ENCODE measurements at places on chromosomes 2 and 18. TPM values are rescaled to one million over a fixed set of nuclear protein-coding genes. Genes with fewer than 3 reads are reported as not detected.
A peak's percentile ranks its signal among the peaks of the same experiment; 100 is the strongest.

Gene TCF7L1
- 57.2 TPM for total RNA-seq

Gene RIOK3
- 52.7 TPM for total RNA-seq

Gene ZNF521
- 39.1 TPM for total RNA-seq

Gene TMEM37
- total RNA-seq: 17.4 TPM

Gene COL4A3
- total RNA-seq: 0.34 TPM

Gene UGT1A1
- not detected for total RNA-seq

Gene KCNF1
- 0.71 TPM for total RNA-seq

Gene RESP18
- not detected for total RNA-seq

Gene TMEM178A
- 28.7 TPM for total RNA-seq

DNA sequence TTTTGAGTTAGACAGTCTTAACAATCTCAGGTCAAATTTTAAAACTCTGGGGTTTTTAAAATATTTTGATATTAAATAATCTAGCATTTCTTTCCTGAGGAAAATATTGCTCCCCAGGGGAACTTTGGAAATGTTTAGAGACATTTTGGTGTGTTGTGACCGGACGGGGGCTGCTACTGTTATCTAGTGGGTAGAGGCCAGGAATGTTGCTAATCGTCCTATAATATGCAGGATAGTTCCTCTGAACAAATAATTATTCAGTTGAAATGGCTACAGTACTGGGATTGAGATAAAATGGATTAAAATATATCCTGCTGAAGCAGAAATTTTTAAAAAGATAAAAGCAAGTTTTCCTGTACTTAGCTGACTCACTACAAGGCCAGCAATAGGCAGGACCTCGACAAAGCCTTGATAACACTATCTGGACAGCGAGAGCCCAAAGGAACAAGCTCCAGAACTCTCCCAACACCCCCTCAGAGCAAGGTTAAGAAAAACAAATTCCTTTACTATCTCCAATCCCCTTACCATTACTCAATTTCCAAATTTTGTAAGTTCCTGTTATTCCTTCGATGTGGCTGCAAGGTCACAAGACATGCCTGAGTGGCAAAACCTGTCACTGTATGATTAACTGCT, 1407.4 kb downstream of the SUCLG1 start:
- DNase-seq: no peak

GRCh38 chr2:18339326-18339725, 221.1 kb downstream of the RDH14 start:
- DNase-seq: no peak

DNA sequence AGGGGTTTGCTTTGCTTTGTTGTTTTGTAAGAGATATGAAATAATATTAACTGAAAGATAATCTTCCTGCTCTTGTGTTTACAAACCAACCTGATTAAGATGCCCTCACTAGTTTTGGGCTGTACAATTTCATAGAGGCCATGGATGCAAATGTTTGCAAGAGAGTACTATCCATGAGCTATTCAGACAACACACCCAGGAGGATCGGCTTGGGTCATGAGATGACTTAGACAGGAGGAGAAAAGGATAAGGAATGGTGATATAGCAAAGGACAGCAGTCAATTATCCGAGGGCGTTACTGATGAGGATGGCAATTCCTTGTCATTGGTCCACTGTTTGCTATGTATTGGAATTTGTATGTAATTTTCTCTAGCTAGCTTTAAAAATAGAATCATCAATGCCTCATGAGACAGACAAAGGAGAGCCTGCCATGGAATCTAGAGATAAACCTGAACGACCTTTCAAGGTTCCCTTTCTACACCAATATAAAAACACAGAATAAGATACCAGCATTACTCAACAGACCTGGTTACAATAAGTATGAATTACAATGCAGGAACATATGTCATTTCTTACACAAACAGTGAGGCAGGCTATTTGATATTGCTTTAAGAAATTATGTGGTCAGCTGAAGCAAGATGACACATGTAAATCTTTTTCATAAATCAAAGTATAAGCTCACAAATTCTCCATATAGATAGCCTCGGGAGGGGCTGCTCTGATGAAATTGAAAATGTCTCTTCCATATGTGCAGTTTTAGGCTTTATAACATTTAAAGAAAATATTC, 54.4 kb upstream of the SOS1 start:
- DNase-seq: no peak

GRCh38 chr18:56358608-56359280, 279.6 kb downstream of the TXNL1 start:
- no peak for DNase-seq

GRCh38 chr2:33804155-33804554, 205.1 kb upstream of the FAM98A start:
- DNase-seq: no peak

- no peak for DNase-seq
Measured at GRCh38 chr18:62738639-62739038, 23.3 kb downstream of the PHLPP1 start.

DNA sequence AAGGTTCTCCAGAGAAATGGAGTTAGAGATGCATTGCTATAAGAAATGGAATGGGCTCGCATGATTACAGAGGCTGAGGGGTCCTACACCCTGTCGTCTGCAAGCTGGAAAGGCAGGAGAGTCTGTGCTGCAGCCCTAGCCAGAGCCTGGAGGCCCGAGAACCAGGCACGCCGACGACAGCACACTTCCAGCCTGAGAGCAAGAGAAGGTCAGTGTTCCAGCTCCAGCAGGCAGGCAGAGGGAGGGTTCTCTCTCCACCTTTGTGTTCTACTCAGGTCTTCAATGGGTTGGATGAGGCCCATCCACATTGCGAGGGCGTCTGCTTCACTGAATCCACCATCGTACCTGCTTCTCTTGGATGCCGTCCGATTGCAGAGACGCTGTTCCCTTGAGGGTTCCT, 177.6 kb upstream of the HDAC4 start:
- no peak for DNase-seq

DNA sequence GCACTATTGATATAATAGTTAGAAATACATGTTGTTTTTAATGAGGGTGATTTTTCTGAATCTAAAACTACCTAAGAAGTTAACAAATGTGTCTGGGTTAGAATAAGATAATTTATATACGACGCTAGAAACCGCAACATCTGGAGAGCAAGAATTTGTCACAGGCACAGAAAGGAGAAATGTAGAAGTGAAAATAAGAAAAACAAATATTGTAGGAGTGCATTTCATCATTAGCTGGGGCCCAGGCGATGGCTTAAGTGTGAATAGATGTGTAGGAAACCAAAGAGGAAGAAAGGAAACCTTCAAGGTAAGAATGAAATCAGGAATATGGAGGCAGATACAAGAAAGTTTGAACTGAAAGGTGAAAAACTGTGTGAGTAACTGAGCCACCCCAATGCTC, 90.3 kb downstream of the LRP2 start:
- no peak for DNase-seq

- DNase-seq: no peak
Measured at GRCh38 chr18:9933865-9934264, 20.0 kb downstream of the VAPA start.

DNA sequence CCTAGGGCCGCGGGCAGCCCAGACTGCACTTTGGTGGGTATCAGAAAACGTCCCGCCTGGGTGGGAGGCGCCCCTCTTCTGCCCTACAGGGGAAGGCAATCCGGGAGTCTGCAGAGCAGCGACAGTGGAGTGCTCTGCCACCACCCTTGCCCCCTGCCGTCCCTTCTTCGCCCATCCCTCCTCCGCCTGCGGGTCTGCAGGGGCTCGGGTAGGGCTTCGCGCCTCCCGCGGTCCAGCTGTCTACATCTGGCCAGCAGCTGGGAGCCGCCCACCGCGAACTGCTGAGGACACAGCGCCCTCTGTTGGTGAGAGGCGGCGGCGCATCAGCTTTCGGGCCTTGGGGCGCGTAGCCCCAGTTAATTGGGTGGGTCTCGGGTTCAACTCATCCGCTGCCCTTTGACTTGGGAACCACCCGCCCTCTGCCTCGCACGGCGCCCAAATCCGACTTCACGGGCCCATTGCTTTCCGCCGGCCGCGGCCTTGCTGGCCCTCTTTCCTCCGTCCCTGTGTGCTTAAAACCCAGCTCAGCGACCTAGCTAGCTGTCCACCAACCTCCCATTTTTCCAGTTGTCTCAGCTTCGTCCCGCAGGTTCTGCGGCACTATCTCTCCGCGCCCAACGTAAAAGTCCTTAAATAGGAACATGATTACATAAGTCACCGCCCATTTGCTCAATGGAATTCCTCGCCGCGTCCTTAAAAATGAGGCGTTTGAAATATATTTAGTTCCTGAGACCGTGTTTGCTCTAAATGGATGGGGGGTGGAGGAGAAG, 17.6 kb downstream of the WNT10A start:
- peak; percentile 65 for DNase-seq

GRCh38 chr2:19352946-19353720, 5.3 kb downstream of the OSR1 start:
- DNase-seq: no peak

DNA sequence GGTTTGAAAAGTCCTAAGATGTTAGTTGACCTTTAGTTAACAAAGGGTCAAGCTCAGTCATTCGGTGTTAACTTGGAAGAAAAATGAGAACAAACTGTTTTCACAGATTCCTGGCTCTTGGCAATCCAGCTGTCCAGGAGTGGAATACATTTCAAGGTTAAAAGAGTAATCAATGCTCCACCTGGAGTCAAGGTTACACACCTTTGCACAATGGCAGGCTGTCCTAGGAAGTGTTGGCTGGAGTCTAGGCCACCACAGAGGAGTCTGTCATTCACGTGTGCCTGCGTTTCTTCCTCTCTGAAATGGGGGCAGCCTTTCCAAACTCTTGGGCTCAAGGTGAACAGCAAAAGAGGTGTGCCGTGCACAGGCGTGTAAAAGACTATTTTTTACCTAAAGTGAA, 6.3 kb upstream of the ID2 start:
- DNase-seq: no peak

GRCh38 chr2:215940645-215941184, 72.6 kb downstream of the MREG start:
- no peak for DNase-seq

DNA sequence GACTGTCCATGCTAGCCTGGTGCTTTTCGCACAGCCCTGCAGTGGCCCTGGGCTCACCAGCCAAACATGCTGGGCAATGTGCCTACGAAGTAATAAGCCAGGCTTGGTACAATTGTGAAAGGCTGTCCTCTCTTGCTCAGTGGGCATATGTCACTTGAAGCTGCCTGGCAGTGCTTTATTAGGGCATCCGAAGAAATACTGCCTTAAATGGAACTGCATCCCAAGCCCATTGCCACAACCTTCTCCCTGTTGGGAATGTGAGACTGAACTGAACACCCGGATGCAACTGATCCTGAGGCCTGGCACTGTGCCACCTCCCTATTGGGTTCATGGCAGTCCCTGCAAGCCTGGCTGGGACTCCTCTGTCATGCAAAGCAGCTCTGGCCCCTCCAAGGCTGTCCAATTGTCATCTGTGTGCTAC, 15.9 kb downstream of the CAPG start:
- DNase-seq: no peak

DNA sequence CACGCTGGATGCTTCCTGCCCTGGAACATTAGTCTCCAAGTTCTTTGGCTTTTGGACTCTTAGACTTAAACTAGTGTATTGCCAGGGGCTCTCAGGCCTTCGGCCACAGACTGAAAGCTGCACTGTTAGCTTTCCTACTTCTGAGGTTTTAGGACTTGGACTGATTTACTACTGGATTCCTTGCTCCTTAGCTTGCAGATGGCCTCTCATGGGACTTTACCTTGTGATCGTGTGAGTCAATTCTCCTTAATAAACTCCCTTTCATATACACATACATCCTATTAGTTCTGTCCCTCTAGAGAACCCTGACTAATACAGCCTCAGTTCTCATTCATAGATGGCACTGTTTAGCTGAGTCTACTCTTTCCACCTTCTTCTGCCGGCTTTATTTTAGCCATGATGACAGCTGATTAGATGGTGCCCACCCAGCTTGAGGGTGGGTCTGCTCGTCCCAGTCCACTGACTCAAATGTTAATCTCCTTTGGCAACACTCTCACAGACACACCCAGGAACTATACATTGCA, 389.1 kb downstream of the NYAP2 start:
- no peak for DNase-seq

- no peak for DNase-seq
Measured at GRCh38 chr2:45353879-45354278, 257.2 kb downstream of the SRBD1 start.

GRCh38 chr2:155679647-155680046, 652.9 kb downstream of the NR4A2 start:
- no peak for DNase-seq

DNA sequence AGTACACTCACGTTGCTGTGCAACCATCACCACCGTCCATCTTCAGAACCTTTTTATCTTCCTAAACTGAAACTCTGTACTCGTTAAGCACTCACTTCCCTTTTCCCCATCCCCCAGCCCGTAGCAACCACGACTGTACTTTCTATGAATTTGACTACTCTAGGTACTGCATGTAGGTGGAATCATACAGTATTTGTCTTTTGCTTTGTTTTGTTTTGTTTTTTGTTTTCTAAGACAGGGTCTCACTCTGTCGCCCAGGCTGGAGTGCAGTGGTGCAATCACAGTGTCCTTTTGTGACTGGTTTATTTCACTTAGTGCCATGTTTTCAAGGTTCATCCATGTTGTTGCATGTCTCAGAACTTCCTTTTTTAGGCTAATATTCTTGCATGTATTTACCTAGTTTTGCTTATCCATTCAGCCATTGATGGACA, 7.0 kb upstream of the TYMS start:
- no peak for DNase-seq

GRCh38 chr2:143732871-143733270, 603.7 kb downstream of the ARHGAP15 start:
- DNase-seq: no peak

GRCh38 chr18:62755454-62755853, 40.1 kb downstream of the PHLPP1 start:
- DNase-seq: no peak

- DNase-seq: no peak
Measured at GRCh38 chr2:218709908-218710307, 727 bp upstream of the TTLL4 start.

GRCh38 chr2:150320608-150321007, 166.9 kb downstream of the RND3 start:
- DNase-seq: no peak

DNA sequence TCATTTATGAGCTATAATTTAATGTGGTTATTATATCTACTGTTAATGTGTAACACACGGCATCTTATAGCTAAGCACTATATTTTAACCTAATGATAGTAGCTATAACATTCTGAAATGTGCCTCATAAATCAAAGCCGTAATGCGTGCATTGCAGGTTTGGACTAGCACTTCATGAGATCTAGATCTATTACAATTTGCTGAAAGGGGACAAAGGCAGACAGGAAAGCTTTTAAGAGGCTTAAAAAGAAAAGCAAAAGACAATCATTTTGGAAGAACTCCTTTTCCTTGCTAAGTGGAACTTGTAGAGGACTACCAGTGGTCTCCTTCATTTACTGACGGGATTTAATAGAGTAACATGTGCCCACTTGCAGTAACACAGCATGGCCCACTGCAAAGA, 213.1 kb downstream of the NBAS start:
- DNase-seq: no peak

DNA sequence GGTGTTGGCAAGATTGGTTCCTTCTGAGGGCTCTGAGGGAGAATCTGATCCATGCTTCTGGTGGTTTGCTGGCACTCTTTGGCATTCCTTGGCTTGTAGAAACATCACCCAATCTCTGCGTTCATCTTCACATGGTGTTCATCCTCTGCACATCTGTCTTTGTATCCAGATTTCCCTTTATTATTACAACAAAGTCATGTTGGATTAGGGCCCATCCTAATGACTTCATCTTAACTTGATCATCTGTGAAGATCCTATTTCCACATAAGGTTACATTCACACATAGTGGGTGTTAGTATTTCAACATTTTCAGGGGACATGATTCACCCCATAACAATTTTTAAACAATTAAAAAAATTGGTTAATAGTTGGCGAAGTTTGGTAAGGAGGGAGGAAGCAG, 177.4 kb upstream of the CWC22 start:
- no peak for DNase-seq

Measured in progenitor cell of endocrine pancreas (in vitro differentiated cells).